ENCODE measurements at places on chromosomes 4 and X. TPM values are rescaled to one million over a fixed set of nuclear protein-coding genes. Genes with fewer than 3 reads are reported as not detected.

DNA sequence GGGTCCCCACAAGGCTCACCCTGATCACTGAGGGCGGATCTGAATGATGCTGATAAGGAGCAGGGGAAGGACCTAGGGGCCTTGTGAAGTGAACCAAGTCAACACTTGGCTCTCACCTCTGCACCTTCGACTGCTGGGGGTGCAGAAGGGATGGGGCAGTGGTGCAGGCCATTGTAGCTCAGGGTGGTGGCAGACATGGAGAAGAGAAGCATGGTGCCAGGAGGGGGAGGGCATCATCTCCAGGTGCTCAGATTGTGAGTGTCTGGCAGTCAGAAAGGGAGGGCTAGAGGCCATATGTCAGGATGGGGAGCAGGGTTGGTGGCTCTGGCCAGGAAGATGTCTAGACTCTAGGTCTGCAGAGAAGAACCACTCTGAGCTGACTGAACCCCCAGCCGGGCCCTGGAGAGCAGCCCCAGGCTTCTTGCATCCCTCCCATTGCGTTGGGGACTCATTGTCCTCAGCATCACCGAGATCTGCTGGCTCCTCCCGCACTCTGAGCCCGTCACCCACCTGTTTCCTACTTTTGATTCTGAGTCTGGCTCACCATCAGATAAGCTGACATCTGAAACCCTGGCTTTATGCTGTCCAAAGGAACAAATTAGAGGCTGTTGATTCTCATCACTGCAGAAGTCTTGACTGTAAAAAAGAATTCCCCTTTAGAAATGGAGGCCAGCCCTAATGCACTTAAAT, 3.8 kb downstream of the APLN start:
- no peak overlapping the region for H3K27ac ChIP-seq
- H3K4me1 ChIP-seq = peaks cover 3% of the 10 kb centered on the region
- peaks cover 31% of the 10 kb centered on the region for H3K27me3 ChIP-seq
- H3K4me3 ChIP-seq = no peak overlapping the region
- no peaks in the 10 kb centered on the region for H3K36me3 ChIP-seq

The SYN1 gene
- under 0.01 TPM for total RNA-seq

GRCh38 chr4:146916479-146917076, 29.1 kb downstream of the TTC29 start:
- no peak overlapping the region for H3K4me3 ChIP-seq
- no peaks in the 10 kb centered on the region for H3K36me3 ChIP-seq
- H3K27me3 ChIP-seq = peaks cover 4% of the 10 kb centered on the region
- no peaks in the 10 kb centered on the region for H3K4me1 ChIP-seq

GRCh38 chr4:155891058-155891457, 12.4 kb upstream of the TDO2 start:
- no peaks in the 10 kb centered on the region for H3K27me3 ChIP-seq
- no peak overlapping the region for H3K4me3 ChIP-seq
- H3K4me1 ChIP-seq = no peaks in the 10 kb centered on the region
- DNase-seq = no peak
- H3K27ac ChIP-seq = no peak overlapping the region

The EDA gene
- under 0.01 TPM for total RNA-seq

DNA sequence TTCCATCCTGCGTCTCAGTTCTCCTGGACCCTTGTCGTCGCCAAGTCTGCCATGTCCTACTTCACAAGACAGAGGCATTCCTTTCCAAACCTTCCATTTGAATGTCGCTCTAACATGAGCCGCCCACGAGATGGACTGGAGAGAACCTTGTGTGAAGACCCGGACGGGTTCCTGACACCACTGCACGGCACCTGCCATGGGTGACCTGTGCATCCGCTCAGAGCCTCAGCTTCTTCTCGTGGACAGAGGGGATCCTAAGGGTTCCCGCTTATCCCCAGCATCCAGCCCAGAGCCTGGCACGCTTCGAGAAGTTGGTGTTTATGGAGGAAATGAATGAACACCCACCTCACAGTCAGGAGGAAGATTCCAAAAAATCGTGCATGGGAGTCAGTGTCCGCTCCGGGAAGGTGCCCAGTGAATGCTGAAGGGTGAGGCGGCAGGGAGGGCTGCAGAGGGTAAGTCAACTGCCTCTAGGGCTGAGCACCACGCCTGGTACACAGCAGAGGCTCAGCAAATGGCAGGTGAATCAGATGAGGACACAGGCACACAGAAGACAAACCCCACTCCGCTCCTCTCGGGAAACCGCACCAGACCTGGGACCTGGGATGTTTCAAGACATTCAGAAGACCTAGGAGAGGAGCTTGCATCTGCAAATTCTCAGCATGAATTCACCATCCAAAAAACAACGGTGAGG, 52.6 kb downstream of the WFS1 start:
- no peaks in the 10 kb centered on the region for H3K36me3 ChIP-seq
- no peak for DNase-seq
- H3K27ac ChIP-seq = no peak overlapping the region
- no peaks in the 10 kb centered on the region for H3K4me1 ChIP-seq
- H3K27me3 ChIP-seq = peaks cover 22% of the 10 kb centered on the region
- no peak overlapping the region for H3K4me3 ChIP-seq

DNA sequence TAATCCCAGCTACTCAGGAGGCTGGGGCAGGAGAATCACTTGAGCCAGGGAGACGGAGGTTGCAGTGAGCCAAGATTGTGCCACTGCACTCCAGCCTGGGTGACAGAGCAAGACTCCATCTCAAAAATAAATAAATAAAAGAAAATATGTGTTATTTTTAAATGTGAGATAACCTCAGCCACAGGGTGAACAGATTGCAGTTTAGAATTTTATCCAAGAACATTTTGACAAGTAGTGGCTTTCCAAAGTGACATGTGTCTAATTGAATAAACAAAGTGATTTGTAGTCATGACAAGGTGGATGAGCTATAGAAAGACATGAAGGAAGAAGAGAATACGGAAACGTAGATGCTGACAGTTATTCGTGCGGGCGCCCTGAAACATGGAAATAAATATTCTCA, 176.1 kb downstream of the DCTD start:
- no peak for DNase-seq
- no peaks in the 10 kb centered on the region for H3K27me3 ChIP-seq
- no peak overlapping the region for H3K27ac ChIP-seq
- no peak overlapping the region for H3K4me3 ChIP-seq

DNA sequence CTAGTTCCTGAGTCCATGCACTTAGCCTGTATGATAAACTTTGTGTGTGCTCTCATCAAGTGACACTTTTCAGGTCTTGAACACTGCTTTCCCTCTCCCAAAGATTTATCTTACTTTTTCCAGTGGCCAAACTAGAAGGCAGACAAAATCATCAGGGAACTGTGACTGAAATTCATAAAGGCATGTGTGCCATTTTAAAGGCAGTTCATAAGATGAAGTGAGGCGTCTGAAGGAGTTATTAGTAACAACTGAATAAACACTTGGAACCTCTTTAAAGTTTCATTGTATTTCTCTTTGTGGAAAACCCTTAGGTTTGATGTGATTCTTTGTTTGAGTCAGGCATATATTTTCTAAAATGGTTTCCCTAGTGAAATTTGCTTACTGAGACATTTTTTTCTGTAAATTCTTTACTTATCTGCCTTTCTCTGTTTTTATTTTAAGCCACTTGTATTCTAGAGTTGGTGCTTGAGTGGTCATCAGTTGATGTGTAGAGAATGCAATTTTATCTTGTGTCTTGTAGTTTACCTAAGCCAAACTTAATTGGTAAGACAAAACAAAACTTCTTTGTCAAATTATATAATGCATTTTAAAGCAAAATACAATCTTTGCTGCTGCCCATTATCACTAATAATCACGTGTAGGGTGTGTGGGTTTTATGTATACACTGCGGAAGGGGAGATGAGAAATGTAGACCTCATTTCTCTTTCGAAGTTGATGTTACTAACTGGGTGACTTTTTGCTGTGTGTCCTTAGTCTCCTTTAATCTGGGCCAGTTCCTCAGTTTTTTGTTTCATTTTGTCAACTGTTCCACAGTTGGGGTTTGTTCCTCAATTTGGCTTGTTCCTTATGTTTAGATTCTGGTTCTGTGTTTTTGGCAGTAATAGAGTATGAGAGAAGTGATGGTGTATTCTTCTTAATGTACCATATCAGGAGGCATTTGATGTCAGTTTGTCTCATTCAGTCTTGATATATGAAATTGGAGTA, 56.8 kb downstream of the RBPJ start:
- DNase-seq = no peak
- H3K27me3 ChIP-seq = no peaks in the 10 kb centered on the region
- no peak overlapping the region for H3K4me3 ChIP-seq
- peaks cover 7% of the 10 kb centered on the region for H3K4me1 ChIP-seq

- no peaks in the 10 kb centered on the region for H3K27me3 ChIP-seq
- H3K4me3 ChIP-seq = no peak overlapping the region
- H3K36me3 ChIP-seq = no peaks in the 10 kb centered on the region
- no peak overlapping the region for H3K27ac ChIP-seq
Observed at GRCh38 chr4:95155759-95156451, 392.9 kb downstream of the UNC5C start.

The GAGE2A gene
- not detected for total RNA-seq

- peak; percentile 63 for DNase-seq
- H3K27ac ChIP-seq = no peak overlapping the region
- H3K4me1 ChIP-seq = no peaks in the 10 kb centered on the region
- no peak overlapping the region for H3K4me3 ChIP-seq
- H3K27me3 ChIP-seq = no peaks in the 10 kb centered on the region
Observed at GRCh38 chrX:18961686-18962085, 22.2 kb downstream of the PHKA2 start.

DNA sequence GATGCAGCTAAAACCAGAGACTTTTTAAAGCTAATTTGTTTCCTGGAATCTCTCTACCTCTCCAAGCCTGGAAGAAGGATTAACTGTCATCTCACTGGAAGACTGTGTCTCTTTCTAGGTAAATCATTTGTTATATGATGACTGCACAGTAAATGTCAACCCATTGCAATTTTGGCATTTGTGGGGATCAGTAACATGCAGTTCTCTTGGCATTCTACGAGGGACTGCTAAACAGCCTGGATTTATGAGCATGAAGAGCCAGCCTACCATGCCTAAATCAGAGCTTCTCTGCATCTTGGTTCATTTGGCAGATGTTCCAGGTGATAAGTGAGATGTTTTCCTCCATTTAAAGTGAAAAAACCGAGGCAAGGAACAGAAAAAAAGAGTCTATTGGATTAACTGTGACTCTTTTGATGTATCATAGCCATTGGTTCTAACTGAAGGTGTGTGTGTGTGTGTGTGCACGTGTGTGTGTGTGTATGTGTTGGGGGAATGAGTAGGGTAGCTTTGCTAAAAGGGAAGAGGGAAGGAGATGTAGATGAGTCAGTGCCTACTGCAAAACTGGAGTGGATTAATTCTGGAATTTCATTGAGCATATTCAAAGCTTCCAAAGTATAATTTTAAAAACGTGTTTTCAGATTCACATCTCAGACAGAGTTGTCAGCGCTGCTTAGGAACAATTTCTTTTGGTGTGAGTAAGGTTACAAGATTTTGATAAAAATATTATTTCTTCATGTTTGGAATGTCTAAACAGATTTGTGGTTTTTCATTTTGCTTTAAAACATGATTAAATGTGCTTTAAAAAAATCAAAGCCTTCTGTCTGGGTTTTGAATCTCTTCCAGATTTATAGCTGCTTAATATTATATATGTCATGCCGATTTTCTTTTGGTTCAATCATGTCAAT, 123.2 kb upstream of the LNX1 start:
- peak; percentile 74 for DNase-seq
- H3K36me3 ChIP-seq = no peaks in the 10 kb centered on the region
- no peaks in the 10 kb centered on the region for H3K27me3 ChIP-seq

GRCh38 chr4:42655921-42656678, 805 bp downstream of the ATP8A1 start:
- H3K27ac ChIP-seq = no peak overlapping the region
- H3K4me1 ChIP-seq = no peaks in the 10 kb centered on the region
- no peaks in the 10 kb centered on the region for H3K27me3 ChIP-seq
- no peak for DNase-seq
- H3K36me3 ChIP-seq = no peaks in the 10 kb centered on the region
- H3K4me3 ChIP-seq = peak overlapping the region; percentile 46

DNA sequence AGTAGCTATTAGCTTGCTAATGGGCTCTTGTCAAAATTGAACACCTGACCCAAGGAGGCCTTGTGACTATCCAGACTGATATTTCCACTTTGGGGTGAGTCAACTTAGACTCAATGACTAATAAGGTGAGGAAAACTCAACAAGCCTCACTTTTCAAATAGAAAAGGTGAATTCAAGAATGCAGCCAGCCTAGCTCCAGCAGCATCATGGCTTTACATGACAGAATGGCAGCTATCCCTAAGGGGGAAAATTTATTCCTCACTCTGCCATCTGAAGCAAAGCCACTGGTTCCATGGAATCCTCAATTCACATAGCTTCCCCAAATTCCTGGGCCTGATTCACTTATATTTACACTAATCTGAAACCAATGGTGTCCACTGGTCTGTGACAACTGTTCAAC, 29.1 kb upstream of the RAB9B start:
- H3K36me3 ChIP-seq = no peaks in the 10 kb centered on the region
- H3K27ac ChIP-seq = no peak overlapping the region
- no peak for DNase-seq
- no peak overlapping the region for H3K4me3 ChIP-seq
- H3K27me3 ChIP-seq = peaks cover 5% of the 10 kb centered on the region
- H3K4me1 ChIP-seq = no peaks in the 10 kb centered on the region

The ERAS gene
- total RNA-seq = not detected

DNA sequence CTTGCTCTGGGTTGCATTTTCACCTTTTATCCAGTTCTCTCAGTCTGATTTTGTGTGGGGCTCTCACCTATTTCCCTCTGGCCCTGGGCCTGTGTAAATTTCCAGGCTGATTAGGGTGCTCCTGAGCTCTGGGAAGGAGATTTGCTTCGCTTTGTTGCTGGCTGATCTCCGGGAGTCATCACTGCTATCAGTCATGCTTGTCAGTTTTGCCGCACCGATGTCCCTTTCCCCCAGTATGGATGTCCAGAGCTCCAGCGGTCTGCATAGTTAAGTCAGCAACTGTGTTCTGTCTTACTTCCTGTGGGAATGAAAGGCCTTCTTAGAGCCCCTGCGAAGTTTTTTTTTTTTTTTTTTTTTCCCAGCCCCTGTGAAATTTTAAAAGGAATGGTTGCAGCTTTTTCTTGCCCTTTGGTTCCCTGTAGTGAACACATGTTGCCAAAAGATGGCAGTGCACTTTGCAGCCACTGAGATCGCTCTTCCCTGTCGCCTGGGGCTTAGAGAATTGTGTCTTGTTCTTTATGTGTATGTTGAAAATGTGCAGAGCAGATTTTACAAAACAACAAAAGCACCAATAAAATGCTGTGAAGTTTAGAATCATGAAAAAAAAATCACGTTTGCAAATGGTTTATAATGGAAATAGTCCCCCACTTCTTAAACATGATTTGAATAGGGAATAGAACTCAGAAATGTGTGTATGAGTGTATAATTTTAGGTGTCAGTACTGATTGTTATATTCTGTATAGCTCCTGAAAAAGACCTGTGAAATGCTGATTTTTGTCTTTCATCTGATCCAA, 109.1 kb upstream of the SLC4A4 start:
- H3K36me3 ChIP-seq = peaks cover 2% of the 10 kb centered on the region
- peaks cover 19% of the 10 kb centered on the region for H3K4me1 ChIP-seq
- DNase-seq = peak; percentile 81
- H3K27me3 ChIP-seq = no peaks in the 10 kb centered on the region
- H3K27ac ChIP-seq = peak overlapping the region; percentile 57
